ENCODE measurements at places on chromosomes 1 and 21.

DNA sequence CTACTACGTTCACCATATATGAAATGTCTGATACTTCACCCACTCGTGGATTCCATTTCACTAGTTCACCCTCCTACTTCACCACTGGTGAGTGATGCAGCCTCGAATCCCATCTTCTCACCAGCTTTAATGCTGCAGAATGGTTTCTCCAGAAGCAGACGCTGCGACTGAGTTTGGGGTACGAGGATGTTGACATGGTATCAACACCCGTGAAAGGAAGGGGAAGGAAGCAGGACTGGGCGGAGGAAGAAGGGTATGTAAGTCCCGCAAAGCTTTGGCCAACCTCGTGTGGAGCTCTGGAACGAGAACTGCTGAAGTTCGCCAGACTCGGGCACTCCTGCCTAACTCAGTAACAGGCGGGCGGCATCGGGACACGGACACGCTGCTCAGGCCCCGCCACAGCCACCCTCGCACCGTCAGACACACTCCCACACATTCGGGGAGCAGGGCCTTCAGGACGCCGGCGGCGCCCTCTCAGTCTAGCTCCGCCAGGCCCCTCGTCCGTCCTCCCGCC, 833 bp upstream of the DIP2A start:
- DNase-seq = peak; percentile 15

GRCh38 chr1:84719543-84720217, 29.4 kb upstream of the SSX2IP start:
- no peak for DNase-seq

DNA sequence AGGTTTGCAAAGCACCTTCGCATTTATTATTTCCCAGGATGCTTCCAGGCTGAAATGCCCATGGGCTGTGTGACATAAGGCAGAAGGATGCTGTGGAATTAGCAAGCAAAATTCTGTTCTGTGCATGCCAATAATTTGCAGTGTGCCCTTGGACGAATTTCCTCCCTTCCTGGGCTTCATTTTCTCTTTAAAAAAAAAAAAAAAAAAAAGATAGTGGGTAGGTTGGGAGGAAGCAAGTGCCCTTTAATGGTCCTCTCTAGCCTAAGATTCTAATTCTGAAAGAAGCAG, 2.5 kb upstream of the ID3 start:
- no peak for DNase-seq

- DNase-seq = no peak
These were observed 33.5 kb downstream of the KCNC4 start for GRCh38 chr1:110243574-110243973.

GRCh38 chr21:45408271-45408791, 3.4 kb downstream of the COL18A1 start:
- DNase-seq = no peak

- DNase-seq = no peak
These were observed 2.3 kb downstream of the TTLL7 start for GRCh38 chr1:83996621-83997020.

Measured in HS-27A (cell line).